Mesothelial cell of epicardium (in vitro differentiated cells): ENCODE measurements at places on chromosomes 6 and 20.

DNA sequence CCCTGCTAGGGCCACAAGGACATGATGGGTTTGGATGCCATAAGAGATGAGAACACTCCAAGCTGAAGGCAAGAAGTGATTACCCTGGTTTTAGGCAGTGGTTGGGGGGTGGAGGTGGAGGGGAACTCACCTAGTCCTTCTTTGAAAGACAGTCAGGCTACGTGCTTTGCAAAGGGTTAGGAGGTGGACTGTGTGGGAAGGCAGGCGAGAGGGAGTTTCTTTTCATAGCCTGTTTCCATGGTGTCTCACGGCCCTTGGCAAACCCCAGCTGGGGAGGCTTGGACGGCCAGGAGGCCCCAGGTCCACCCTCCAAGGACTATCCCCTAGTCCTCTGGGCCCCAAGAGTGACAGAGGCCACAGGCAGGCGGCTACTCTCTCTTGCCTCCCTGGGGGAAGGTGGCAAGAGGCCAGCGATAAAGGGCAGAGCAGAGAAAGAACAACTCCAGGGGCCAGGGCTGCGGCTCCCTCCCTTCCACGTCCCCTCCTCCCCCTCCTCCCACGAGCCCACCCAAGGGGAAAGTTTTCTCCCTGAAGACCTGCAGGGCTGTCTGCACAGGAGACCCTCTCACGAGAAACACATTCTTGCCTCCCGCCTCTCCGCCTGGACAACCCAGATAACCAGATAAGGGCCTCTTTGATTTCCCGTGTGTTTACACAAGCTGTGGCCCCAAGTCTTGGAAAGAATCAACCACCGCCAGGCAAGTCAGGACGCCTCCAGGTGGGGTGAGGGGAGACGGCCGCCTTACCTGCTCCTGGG is 74.4 kb downstream of the NOL4L start:
- no peak for DNase-seq

DNA sequence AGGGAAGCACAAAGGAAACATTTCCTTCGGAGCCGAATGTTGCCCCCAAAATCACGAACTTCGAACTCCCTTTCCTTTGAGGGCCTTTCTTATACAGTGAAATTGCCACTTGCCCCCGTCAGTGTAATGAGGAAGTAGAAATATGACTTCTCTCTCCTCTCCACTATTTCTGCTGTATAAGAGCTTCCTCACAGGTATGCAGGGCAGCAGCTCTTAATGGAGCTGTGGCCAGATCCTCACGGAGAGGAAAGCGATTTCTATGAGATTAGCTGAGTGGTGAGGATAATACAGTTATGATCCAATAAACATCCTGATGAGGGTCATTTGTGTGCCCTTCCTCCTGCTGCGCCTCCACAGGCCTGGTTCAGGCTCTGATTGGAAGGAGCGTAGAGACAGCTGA is 10.8 kb upstream of the CPNE5 start:
- no peak for DNase-seq

DNA sequence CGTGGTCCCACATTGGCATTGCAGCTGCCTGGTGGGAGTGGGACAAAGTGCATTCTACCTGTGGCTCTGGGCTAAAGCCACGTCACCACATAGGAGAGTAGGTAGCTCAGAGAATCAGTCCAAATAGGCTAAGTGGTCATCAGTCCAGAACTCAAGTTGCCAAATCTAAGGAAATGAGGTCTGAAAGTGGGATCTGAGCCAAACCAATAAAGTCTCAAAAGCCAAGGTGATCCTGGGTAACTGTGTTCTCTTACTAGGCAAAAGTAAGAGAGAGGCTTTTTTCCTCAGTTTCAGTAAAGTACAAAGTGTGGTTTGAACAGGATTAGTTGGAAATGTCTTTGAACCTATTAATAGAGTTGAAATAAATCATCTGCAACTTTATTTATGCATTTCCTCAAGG is 68.6 kb upstream of the CNKSR3 start:
- DNase-seq: no peak

GRCh38 chr6:142653710-142654420 is 291.1 kb downstream of the HIVEP2 start:
- no peak for DNase-seq

GRCh38 chr6:31068669-31069340 is 43.6 kb downstream of the C6orf15 start:
- DNase-seq: peak; percentile 82

GRCh38 chr6:17220040-17220910 is 60.9 kb upstream of the RBM24 start:
- no peak for DNase-seq

GRCh38 chr20:45051204-45052060 is 49.5 kb downstream of the KCNS1 start:
- no peak for DNase-seq

DNA sequence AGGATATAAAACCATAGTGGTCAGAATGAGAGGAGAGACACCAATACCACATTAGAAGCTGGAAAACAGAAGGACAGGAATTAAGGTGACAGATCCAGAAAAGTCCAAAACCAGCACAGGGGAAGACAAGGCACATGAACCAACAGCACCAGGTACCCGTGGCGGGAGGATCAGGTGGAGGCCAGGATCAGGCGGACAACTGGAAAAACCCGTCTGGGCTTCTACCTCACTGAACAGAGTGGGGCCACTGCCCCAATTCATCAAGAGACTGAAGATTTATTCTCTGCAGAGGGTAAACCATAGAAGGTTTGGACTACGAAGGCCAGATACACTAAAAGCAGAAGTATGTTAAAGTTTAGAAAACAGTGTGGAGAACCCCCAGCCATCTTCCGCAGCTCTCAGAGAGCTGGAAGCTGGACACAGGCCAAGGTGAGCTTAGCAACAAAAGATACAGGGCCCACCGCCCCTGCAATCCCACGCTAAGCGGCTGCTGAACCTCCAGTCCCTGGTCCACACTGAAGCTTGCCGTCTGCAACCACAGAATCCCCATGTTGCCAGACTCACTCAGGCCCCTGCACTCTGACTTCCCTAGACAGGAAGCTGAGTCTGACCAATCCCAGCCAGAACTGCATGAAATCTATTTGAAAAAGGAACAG is 29.9 kb downstream of the ABHD12 start:
- peak; percentile 43 for DNase-seq

- no peak for DNase-seq
These were observed 300.9 kb downstream of the CBLN4 start for GRCh38 chr20:55704458-55704857.

- no peak for DNase-seq
These were observed 91.4 kb downstream of the EDN1 start for GRCh38 chr6:12381587-12381986.

DNA sequence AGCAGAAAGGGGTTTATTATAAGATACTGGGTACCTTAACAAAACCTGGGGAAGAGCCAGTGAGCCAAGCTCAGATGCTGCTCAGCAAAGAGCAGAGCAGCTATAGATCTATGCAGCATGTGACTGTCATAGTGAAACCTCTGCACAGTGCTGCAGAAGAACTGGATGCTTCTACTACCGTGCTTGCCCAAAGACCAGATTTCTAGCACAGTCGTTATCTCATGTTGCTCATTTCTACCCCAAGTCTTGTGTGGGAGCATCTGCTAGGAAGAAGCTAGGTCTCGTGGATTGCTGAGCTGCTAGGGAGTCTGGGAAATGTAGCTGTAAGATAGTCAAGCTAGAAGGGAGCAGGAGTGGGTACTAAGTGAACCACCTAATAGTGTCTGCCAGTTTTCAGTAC is 31.7 kb upstream of the GNRH2 start:
- DNase-seq: no peak

- DNase-seq: no peak
These were observed 598.8 kb downstream of the EPHA7 start for GRCh38 chr6:92820601-92821000.

- no peak for DNase-seq
These were observed 59.6 kb upstream of the AFDN start for GRCh38 chr6:167766986-167767714.

GRCh38 chr6:5673019-5673790 is 333.5 kb downstream of the NRN1 start:
- DNase-seq: no peak

GRCh38 chr6:134875367-134875766 is 74.5 kb downstream of the ALDH8A1 start:
- DNase-seq: no peak

DNA sequence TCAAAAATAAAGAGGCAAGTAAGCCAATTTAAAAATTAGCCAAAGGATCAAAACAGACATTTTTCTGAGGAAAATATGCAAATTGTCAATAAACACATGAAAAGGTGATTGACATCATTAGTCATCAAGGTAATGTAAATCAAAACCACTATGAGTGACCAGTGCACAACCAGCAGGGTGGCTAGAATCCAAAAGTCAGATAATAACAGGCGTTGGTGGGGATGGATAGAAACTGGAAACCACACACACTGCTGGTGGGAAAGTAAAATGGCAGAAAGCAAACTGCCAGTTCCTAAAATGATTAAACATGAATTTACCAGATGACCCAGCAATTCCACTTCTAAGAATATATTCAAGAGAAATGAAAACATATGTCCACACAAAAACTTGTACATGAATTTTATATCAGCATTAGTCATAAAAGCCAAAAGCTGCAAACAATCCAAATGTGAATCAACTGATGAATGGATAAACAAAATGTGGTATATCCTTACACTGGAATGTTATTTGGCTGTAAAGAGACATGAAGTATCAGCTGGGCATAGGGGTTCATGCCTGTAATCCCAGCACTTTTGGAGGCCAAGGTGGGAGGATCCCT is 74.8 kb upstream of the MBOAT1 start:
- DNase-seq: no peak

- no peak for DNase-seq
These were observed 22.7 kb upstream of the ZDHHC14 start for GRCh38 chr6:157358287-157358686.

DNA sequence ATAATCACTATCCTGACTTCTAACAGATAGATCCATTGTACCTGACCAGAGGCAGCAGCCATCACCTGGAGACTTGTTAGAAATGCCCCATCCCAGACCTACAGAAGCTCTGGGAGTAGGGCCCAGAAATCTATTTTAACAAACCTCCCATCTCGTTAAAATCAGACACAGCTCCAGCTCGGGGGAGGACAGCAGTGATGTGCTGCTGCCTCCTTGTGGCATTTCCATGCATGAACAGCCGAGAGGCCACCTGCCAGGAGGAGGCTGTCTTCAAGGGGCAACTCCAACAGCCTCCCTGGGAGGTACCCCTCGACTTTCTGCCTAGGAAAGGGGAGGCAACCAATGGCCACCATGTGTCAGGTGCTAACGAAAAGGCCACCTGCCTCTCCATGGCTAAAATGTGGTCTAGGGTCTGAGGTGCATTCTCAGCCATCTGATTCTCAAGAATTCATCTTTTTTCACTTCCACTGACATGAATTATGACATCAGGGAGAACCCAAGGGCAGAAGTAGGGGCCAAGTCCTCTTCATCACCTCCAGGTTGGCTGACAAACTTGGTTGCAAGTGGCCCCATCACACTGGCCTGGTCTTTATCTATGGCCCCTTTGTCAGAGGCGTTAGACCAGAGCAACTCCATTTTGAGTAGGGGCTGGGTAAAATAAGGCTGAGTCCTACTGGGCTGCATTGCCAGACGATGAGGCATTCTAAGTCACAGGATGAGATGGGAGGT is 12.2 kb upstream of the KCNK15 start:
- DNase-seq: peak; percentile 62

- no peak for DNase-seq
These were observed 256.9 kb downstream of the ARHGAP18 start for GRCh38 chr6:129453073-129453472.
